HEK293T (cell line): ENCODE measurements at places on chromosomes 1 and 21.

- no peak for DNase-seq
Measured at GRCh38 chr1:223524930-223525451, 131.8 kb downstream of the CCDC185 start.

- DNase-seq, result no peak
Measured at GRCh38 chr1:195768936-195769335, 839.3 kb downstream of the KCNT2 start.

GRCh38 chr1:177847843-177848242 is 122.0 kb downstream of the SEC16B start:
- no peak for DNase-seq

GRCh38 chr21:26892151-26892550 is 46.9 kb upstream of the ADAMTS1 start:
- DNase-seq, result no peak

DNA sequence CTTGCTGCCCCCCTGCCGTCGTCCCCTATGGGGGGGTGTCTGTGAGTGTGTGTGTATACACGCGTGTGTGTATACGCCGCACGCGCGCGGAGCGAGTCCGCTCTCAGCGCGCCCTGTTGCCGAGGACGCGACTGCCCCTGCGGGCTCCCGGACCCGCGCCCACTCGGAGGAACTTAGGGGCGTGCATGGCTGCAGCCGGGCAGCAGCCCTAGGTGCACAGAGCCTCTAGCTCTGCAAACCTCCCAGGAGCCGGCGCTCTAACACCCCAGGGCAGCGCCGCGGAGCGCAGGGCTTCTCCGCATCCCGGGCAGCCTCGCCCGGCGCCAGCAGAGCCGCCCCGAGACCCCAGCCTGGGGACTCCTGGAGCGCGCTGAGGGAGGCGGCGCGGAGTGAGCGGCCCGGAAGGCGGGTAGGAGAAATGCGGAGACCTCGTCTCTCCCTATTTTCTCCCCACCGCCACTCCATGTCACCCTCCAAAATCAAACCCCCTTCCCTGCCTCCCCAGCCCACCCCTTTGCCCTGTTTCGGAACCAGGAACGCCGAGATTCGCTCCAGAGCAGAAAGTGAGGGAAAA is 574 bp downstream of the ITPKB start:
- peak; percentile 49 for DNase-seq

DNA sequence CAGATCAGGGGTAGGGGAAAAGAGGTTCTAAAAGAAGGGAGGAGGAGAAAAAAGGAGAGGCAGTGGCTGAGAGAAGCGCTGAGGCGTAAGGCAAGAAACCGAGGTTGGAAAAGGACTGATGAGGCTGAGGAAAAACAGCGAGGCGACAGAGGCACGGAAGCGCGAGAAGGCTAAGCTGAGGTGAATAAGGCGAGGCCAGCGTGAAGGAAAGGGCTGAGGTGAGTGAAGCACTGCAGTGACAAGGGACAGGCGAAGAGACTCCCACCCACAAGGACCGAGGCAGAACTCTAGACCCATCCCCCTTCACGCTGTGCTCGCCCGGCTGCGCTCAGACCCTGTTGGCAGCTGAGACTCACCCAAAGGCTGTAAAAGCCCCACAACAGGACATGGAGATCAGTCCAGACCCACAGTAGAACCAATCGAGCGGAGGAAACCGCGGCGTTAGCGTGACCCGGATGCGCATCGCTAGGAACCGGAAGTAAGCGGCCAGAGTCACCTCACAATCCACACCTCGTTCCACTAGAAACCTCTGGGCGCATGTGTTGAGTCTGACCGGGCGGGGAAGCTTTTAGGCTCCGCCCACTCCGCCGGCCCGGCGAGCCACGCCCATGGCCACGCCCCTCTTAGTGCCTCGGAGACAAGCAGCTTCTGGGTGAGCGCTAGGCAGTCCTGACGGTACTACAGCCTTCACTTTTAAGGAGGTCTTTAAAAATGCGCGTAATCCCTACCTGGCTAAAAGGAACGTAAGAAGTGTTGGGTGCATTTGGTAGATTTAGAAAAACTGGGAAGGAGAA is at the start of gene EYA3:
Gene EYA3 (minus strand): TSS at position 443 of the 794 bp plus-strand sequence. CDS start 30,584 bp downstream, outside the sequence.
- DNase-seq, result peak; percentile 100

GRCh38 chr1:157325220-157325619 is 187.0 kb upstream of the ETV3 start:
- no peak for DNase-seq

GRCh38 chr1:173205146-173206051 is 1.7 kb downstream of the TNFSF4 start:
- DNase-seq, result no peak

DNA sequence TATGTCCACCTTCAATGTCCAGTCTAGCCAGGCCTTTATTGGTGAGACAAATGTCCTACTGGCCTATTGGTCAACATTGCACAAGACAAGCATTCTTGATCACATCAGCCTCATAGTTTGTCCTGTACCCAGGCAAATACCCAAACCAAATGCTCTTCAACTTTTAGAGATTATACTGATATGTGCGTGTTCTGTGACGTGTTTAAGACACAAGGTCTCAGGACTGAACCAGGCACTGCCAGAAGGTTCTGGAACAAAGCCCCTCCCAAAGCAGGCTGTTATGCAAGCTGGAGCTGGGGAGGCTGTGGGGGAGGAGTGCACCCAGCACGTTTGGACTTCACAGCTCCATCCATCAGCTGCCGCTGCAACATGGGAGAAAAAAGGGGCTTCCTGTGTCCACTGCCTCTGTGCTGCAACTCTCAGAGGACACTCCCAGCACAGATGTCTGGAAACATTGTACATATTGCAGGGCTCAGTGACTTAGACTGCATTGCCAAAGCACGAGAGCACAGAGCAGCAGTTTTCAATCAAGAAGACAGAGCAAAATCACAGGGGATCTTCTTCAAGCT is 45.9 kb downstream of the NID1 start:
- no peak for DNase-seq

- peak; percentile 69 for DNase-seq
Measured at GRCh38 chr21:45294509-45295291, 7.0 kb upstream of the POFUT2 start.

GRCh38 chr1:72830606-72831390 is 548.5 kb upstream of the NEGR1 start:
- DNase-seq, result no peak

- no peak for DNase-seq
Measured at GRCh38 chr1:168960595-168960994, 145.9 kb upstream of the ATP1B1 start.

- no peak for DNase-seq
Measured at GRCh38 chr21:32585970-32586369, 647 bp upstream of the TCP10L start.

GRCh38 chr1:154176337-154176736 is 15.6 kb downstream of the TPM3 start:
- DNase-seq, result no peak

GRCh38 chr21:38376693-38377092 is 119.9 kb downstream of the KCNJ15 start:
- DNase-seq, result no peak
